NCI-H1048 (cell line): ENCODE measurements at places on chromosomes 7 and 10.

DNA sequence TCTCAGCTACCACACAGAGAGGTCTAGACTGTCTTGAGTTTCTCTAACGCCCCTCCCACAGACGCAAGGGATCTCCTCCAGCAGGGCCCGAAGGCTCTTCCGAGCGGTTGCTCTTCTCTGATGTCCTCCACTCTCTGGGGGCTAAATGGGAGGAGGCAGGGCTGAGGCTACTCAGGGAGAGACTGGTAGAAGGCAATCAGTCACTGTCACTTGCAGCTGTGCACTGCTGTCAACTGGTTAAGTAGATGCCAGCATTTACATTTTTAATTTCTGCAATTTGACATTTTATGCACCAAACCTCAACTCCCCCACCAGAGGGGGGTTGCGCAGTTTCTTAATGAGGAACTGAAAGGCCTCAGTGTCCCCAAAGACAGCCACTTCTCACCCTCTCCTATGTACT is 442.8 kb downstream of the PLXNA4 start:
- no peak for DNase-seq

DNA sequence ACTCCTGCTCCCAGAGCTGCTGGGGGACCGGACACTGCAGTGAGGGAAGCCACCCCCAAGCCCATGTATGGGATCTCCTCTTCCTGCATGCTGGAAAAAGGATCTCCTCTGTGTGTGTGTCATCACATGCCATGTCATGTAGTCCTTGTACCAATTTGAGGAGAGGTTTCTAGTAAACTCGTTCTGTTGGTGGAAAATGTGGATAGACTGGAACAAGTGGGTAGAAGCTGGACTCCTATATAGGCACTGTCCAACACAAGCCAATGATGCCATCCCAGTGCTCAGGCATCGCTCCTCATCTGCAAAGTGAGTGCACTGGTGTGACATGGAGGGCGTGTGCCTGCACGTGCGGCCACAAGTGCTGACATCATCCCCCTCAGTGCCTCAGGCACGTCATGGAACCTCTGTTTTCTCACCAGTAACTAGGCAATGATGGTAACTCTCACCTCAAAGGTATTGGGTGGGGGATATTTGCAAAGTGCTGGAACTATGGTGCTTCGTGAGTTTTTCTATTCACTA is 19.3 kb downstream of the MYO1G start:
- no peak for DNase-seq

DNA sequence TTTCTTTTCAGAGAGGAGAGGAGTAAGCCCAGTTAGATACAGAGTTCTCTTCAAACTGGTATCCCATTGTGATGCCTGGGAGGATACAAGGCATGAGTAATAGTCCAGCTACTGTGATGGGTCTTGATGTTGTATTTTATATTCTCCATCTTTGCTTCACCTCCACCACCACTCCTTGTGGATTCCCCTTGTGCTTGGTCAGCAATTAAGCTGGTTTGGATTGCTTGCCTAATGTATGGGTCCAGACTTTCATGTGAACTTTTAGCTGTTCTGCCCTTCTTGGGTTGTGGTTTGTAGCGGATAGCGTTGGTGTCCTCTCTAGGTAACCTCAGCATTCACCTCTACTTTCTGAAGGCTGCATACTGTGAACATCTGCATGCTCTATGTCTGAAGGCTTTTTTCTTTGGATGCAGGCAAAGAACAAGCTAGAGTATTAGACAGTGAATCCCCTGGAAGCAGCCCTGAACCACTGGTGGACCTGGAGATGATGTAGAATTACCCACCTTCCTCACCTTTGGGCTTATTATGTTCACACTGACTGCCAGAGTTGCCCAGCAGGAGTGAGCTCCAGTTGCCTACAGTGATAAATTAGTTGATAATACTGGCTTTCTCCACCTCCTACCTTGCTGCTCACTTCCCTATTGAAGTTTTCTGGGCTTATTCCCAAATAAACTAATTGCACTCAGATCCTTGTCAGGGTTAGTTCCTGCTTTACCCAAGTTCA is 126.5 kb upstream of the MTPN start:
- DNase-seq: no peak

DNA sequence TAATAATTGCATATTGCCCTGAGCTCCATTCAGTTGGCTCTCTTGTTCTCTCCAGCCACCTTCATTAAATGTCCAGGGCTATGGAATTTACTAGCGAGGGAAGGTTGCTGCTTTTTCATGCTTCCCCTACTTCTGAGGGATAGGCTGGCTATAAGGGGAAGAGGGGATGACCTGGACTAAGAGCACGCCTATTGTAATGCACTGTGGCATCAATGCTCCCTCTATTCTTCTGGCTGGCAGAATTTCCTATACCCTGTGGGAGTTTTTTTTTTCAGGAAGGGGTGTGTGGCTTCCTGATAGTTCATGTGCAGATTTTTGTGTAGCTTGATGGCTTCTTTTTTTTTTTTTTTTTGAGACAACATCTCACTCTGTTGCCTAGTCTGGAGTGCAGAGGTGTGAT is 155.8 kb downstream of the SND1 start:
- no peak for DNase-seq

GRCh38 chr10:130959752-130960195 is 351.7 kb downstream of the TCERG1L start:
- no peak for DNase-seq

- no peak for DNase-seq
These were observed 42.4 kb upstream of the ABCB4 start for GRCh38 chr7:87517891-87518290.

DNA sequence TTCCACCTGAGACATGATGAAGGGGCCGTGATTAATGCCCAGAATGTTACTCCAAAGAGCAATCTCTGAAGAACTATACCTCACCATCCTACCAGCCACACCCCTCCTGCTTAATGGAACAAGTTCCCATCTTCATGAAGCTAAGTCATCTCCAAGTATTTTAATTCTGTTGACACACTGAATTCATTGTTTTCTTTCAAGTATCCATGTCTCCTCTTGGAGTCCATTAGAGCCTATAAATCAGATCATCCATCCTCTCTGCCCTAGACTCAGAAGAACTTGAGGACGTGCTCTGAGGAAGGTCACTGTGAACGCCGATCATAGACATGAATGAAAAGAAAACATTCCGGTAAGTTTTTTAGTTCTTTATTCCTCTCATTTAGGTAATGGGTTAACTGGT is 126.8 kb downstream of the RSU1 start:
- DNase-seq: no peak

- DNase-seq: no peak
These were observed 25.9 kb upstream of the ZMIZ1 start for GRCh38 chr10:79042639-79043411.

DNA sequence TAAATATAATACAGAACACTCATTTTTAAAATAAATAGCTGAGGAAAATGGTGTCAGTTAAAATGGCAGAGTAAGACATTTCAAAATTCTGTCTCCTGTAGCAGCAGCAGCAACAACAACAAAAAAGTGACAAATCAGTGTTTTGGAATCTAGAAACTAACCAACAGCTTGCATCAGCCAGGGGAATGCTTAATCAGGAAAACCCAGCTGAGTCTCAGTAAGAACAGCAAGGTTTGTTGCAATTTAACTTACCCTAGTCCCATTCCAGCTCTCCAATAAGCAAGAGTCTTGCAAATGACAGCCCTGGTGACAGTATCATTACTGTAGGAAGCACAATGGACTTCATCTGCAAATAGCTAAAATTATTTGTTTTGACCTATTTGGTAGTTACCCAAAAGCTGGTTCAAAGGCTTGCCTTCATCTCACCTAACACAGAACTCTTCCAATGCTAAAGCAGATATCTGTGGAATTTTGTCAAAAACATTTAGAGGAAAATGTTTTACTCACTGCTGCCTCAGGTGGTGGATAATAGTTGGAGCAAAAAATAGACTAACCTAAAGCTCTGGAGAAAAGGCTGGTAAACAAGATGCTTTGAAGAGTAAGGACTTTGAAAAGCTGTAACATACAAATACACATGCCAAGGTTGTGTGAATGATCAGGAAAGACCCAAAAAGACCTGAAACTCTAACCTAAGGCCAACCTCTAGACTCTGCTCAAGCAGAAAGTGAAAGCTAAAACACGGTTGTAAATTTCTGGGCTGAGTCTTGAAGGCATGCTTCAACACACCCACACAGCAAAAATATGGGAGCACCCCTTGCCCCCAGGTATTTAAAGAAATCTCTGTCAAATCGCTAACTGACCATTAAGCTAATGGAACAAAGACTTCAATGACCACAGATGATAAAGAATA is 9.9 kb upstream of the ARHGAP22 start:
- DNase-seq: no peak

- DNase-seq: no peak
These were observed 165.6 kb upstream of the PRR15 start for GRCh38 chr7:29398011-29398410.

DNA sequence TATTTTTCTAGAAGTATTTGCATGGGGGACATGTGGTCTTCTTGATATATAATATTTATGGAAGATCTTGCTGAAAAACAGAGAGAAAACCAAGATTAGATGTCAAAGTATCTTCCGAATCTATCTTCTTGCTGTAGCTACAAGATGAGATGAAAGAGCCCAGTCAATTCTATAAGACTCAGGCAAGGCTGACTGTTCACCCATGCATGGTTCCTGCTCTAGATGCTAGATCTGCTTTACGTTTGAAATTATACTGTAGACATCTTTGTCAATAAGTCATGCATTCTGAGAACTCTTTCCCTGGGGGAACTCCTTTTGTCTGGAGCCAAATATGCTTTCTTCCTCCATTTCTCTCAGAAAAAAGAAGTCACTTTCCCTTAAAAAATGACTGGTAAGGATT is 1292.0 kb downstream of the XPNPEP1 start:
- DNase-seq: no peak

DNA sequence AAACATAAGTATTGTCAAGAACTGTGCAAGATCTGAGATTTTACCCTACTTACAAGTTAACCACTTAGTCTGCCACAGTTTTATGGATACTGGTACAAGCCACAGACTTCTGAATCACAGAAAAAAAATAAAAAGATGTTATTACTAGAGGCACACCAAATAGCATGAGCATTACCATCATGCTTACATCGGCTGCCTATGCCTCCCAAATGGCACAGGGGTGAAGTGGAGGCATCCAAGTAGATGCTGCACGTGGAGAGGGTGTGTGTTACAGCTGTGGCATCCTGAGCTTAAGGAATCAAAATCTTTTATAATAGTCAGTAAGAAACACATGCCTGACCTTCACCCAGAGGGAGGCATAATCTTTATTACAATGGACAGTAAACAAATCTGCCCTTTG is 207.8 kb downstream of the TFEC start:
- DNase-seq: no peak

GRCh38 chr7:106329408-106329807 is 44.6 kb upstream of the NAMPT start:
- DNase-seq: no peak

DNA sequence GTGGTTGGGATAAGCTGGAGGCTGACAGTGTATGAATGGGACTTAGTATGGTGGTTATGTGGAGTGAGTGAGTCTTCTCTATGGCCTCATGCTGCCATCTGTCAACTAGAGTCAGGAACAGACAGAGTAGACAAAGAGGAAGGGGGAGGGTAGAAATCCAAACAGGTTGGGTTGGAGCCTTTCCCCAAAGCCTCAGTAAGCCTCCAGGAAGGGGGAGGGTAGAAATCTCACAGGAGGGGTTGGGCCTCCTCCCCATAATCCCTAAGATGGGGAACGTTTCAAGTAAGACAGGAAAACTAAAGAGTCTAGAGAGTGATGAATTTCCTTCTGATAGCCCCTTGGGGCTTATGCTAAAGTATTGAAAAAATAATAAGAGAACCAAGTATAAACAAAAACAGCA is 2.0 kb upstream of the AKR1B15 start:
- no peak for DNase-seq

GRCh38 chr7:34761206-34761605 is 103.2 kb downstream of the NPSR1 start:
- no peak for DNase-seq

DNA sequence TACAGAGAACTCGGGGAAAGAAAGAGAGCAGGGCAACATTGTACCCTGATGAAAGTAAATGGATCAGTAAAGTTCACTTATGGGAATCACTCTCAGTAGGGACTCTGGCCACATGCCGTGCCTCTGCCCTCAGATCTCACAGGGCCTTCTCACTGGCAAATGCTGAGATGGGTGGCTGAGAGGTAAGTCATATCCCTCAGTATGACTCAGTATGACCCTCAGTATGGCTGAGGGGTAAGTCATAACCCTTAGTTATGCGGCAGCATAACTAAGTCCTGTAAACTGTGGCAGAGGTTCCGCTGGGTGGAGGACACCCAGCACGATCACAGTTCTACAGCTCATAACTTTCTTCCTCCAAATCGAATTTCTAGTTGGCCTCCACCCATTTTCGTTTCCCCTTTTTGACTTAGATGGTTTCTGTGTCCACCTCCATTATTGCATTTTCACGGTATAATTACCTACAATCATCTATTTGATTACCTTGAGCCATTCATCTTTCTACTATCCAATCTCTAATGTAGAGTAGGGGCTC is 26.5 kb upstream of the WNT16 start:
- no peak for DNase-seq

GRCh38 chr7:28631995-28632394 is 219.7 kb downstream of the CREB5 start:
- DNase-seq: no peak
